K562 (cell line): ENCODE measurements at places on chromosomes 12 and 14. TPM values are rescaled to one million over a fixed set of nuclear protein-coding genes. Genes with fewer than 3 reads are reported as not detected.

DNA sequence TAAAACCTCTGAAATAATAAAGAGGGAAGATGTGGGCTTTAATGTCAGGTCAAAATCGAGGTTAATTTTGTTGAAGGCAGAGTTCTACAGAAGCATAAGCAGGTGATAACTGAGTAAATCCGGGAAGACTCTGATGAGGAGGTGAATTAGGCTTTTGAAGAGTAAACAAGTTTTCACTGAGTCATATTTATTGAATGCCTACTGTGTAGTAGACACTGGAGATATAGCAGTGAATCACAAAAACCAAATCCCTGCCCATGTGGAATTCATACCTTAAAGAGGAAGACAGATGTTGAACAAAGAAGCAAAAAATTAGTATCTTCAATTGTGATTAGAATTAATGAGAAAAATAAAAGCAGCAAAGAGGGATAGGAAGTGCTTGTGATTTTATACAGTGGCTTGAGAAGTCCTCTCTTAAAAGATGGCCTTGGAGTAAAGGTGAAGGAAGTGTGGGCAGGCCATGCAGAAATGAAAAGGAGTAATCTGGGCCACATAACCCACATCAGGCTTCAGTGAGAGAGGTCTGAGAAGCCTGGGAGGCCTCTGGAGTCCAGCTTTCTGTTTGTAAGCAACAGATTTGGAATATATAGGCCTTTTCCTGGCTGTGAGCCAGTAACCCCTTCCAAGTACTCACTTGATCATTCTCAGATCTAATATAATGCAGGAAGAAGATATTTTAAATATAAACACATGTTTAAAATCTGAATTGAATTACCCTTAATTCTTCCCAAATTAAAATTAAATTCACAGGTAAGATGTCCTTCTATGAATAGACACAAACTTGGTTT lies 46.7 kb downstream of the BHLHE41 start:
- H3K27ac ChIP-seq: no peak overlapping the region
- H3K4me3 ChIP-seq: no peak overlapping the region
- no peaks in the 10 kb centered on the region for H3K36me3 ChIP-seq
- no peak for DNase-seq
- no peaks in the 10 kb centered on the region for H3K4me1 ChIP-seq

DNA sequence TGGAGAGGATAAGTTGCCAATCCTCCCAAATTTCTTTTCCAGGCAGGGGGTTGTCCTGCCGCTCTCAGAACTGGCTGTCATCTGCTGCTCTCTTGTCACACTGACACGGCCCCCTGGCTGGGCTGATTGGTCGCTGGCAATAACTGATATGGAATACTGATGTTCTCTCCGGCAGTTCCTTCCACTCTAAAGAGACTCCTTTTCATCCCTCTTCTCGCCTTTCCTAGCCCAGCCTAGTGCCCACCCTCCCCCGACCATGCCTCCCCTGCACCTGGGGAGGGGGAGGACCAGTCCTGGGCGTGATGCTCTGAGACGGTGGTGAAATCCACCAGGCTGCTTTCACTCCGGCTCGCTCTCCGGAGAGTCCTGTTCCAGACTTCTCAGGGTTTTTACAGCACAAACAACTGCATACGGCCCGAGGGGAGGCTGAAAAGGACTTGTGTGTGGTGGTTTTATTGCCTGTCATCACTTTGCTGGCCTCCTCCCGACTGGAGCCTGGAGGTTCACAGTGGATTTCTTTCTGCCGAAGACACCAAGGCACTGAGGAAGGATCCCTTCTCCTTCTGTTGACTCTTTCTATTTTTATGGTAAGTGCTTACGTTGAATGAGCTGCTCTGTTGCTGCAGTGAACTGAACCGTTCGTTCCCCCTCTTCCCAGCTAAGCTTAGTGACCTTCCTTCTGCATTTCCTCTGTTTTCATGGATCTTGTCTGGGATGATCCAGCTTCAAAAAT lies at the start of gene ANO4:
Gene ANO4 (plus strand): TSS at position 336 of the 733 bp plus-strand sequence. CDS start 107,010 bp downstream, outside the sequence.
- no peak within 1 kb of the TSS for H3K4me3 ChIP-seq

DNA sequence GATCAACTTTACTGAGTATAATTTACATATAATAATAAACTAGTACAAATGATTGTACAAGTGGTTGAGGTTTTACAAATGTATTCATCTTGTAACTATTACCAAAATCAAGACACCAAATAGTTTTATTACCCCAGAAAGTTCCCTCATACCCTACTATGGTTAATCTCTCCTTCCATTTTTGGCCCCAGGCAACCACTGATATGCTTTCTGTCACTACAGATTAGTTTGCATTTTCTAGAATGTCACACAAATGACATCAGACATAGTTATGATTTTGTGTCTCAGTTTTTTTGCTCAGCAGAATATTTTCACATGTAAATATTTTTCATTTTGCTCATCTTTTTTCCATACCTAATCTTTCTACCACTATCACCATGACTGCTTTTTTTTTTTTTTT lies 49.1 kb downstream of the TMX1 start:
- no peaks in the 10 kb centered on the region for H3K36me3 ChIP-seq
- H3K4me1 ChIP-seq: no peaks in the 10 kb centered on the region
- no peaks in the 10 kb centered on the region for H3K27me3 ChIP-seq
- no peak overlapping the region for H3K27ac ChIP-seq
- no peak for DNase-seq

- no peaks in the 10 kb centered on the region for H3K36me3 ChIP-seq
- no peak overlapping the region for H3K27ac ChIP-seq
- no peaks in the 10 kb centered on the region for H3K4me1 ChIP-seq
- H3K4me3 ChIP-seq: no peak overlapping the region
Measured at GRCh38 chr14:60639674-60640073, 9.6 kb downstream of the SIX1 start.

- no peaks in the 10 kb centered on the region for H3K4me1 ChIP-seq
- DNase-seq: no peak
- no peaks in the 10 kb centered on the region for H3K27me3 ChIP-seq
- H3K36me3 ChIP-seq: no peaks in the 10 kb centered on the region
Measured at GRCh38 chr12:82930301-82930700, 243.6 kb downstream of the TMTC2 start.

- no peaks in the 10 kb centered on the region for H3K27me3 ChIP-seq
- H3K4me3 ChIP-seq: no peak overlapping the region
- no peak for DNase-seq
Measured at GRCh38 chr14:71713016-71713415, 219.2 kb upstream of the RGS6 start.

GRCh38 chr12:127150956-127151355 lies 1116.0 kb upstream of the TMEM132C start:
- H3K27ac ChIP-seq: no peak overlapping the region
- no peak for DNase-seq
- H3K27me3 ChIP-seq: no peaks in the 10 kb centered on the region
- peaks cover 10% of the 10 kb centered on the region; the same call in 1 of the 2 replicates for H3K4me1 ChIP-seq

GRCh38 chr14:104569435-104569834 lies 10.1 kb upstream of the C14orf180 start:
- H3K27me3 ChIP-seq: no peaks in the 10 kb centered on the region; the same call in 2 of the 3 replicates
- DNase-seq: no peak
- H3K36me3 ChIP-seq: no peaks in the 10 kb centered on the region

Gene PTPRR
- total RNA-seq: 8.7 and 8.8 TPM in 2 replicates

Gene ZNF705A
- total RNA-seq: not detected in 2 replicates

Gene RD3L
- not detected in 2 replicates for total RNA-seq
